ENCODE measurements at places on chromosomes 16 and 17. TPM values are rescaled to one million over a fixed set of nuclear protein-coding genes. Genes with fewer than 3 reads are reported as not detected.

TMEM100 gene
- 1.3 TPM for total RNA-seq

DPEP1 gene
- not detected for total RNA-seq

KRT31 gene
- total RNA-seq = not detected

TBC1D3 gene
- total RNA-seq = not detected

TNFSF13 gene
- 0.43 TPM for total RNA-seq

ALOX15 gene
- total RNA-seq = not detected

All from fibroblast of villous mesenchyme (primary cell).